ENCODE measurements at places on chromosomes 3 and 15. TPM values are rescaled to one million over a fixed set of nuclear protein-coding genes. Genes with fewer than 3 reads are reported as not detected.

DNA sequence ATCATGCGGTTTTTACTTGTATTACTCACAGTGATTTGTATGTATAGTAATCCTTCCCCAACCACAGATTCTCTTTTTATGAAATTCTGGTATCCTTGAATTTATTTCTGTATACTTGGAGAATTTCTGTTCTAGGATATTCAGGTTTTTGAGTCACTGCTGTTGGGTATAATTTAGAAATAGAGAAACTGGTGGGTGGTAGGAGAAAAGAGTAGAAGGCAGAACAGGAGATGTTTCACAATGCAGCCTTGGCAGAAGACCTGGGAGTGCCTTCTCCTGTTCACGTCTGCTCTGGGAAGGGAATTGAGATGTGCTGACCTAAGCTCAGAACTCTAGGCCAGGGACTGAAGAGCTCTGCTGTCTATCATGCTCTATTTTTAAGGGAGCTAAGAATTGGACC, 193.6 kb downstream of the EPHB1 start:
- H3K27me3 ChIP-seq = no peaks in the 10 kb centered on the region
- H3K36me3 ChIP-seq = no peaks in the 10 kb centered on the region
- no peak for DNase-seq
- no peak overlapping the region for H3K4me3 ChIP-seq
- no peak overlapping the region for H3K27ac ChIP-seq

DNA sequence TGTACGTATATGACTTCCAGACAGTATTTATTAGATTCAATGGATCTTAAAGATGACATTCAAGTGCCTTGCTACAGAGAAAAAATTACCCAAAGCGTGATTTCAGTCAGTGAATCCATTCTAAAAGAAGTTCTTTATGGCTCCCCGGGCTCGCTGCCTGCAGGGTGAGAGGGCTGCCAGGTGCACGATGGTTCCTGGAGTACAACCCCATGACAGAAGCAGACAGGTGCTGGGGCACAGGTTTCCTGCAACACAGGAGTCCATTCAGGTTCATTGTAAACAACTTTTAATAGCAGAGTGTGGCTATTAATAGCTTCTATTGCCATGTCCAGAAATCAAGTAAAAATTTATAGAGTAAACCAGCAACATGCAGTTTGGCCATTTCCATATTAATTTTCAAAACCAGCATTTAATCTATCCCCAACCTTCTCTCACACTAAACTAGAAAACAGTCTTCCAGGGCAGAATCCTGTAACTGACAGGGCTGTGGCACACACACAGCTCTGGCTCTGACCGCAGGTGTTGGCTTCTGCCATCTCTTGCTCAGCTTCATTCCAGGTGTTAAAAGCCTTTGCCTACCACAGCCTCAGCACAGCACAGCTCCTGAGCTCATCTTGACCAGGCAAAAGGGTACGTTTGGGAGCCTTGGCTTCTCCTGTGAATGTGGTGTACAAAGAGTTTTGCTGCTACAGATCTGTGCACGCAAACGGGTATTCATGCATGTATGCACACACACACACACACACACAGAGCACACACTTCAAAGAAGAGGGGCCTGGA, 185.9 kb downstream of the MEX3B start:
- no peak overlapping the region for H3K27ac ChIP-seq
- H3K4me1 ChIP-seq = 0 out of 2 replicates have a peak, but pooled peaks cover 1% of the 10 kb centered on the region
- no peak overlapping the region for H3K4me3 ChIP-seq
- H3K36me3 ChIP-seq = no peaks in the 10 kb centered on the region

- no peaks in the 10 kb centered on the region for H3K36me3 ChIP-seq
- H3K4me3 ChIP-seq = no peak overlapping the region
- H3K27ac ChIP-seq = no peak overlapping the region
Observed at GRCh38 chr3:185950728-185951127, 12.9 kb upstream of the TRA2B start.

DNA sequence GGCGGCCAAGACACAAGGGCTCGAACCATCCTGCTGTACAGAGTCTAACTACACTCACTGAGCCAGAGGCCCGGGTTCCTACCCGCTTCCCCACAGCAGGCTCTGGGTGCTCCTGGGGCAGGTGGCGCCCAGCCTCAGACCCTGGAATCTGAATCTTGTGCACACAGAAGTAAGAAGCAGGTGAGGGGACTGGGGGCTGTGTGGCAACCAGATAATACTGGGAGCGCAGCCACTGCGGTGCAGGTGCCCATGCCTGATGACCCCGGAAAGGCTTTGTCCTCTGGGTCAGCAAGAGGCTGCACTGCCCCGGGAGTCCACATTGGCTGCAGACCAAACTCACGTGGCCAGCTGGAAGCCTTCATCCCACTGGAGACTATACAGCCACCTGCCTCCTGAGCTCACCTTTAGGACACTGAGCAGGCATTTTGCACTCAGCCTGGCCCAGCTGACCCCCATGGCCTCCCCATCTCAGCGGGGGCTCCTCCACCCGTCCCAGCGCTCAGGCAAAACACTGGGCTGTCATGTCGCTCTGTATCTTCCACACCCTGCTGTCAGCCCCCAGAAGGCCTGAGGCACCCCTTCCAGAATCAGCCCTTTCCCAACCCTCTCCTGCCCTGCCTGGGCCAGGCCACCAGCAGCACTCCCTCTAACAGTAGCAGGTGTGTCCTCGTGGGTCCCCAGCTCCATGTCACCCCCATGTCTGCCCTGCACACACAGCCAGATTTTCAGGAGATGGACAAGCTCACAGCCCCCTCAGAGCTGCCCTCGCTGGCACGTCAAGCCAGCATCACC, 101.0 kb upstream of the IQSEC1 start:
- no peaks in the 10 kb centered on the region for H3K36me3 ChIP-seq
- H3K4me3 ChIP-seq = no peak overlapping the region
- no peaks in the 10 kb centered on the region for H3K27me3 ChIP-seq
- no peaks in the 10 kb centered on the region for H3K4me1 ChIP-seq
- H3K27ac ChIP-seq = no peak overlapping the region

GRCh38 chr15:53918180-53919079, 59.8 kb upstream of the UNC13C start:
- no peaks in the 10 kb centered on the region for H3K36me3 ChIP-seq
- DNase-seq = no peak
- no peaks in the 10 kb centered on the region for H3K27me3 ChIP-seq
- no peaks in the 10 kb centered on the region for H3K4me1 ChIP-seq

DNA sequence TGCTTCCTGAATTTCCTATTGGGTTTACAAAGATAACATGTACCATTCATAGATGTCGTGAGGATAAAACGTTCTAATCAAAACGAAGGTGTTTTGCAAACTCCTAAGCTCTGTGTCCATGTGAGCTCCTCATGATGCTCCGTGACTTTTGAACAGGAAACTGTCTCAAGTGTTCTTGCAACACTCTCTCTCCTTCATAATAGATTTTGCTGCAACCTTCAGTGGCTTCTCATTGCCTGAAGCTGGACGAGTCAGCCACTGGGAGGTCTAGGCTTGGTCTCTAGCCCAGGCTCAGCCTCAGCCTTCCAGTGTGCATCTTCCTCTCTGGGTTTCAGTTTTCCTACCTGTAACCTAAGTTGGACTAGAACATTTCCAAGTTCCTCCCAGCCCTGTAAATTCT, 18.7 kb upstream of the BCL2A1 start:
- H3K4me1 ChIP-seq = no peaks in the 10 kb centered on the region
- H3K4me3 ChIP-seq = no peak overlapping the region
- H3K27ac ChIP-seq = no peak overlapping the region
- H3K36me3 ChIP-seq = no peaks in the 10 kb centered on the region

DNA sequence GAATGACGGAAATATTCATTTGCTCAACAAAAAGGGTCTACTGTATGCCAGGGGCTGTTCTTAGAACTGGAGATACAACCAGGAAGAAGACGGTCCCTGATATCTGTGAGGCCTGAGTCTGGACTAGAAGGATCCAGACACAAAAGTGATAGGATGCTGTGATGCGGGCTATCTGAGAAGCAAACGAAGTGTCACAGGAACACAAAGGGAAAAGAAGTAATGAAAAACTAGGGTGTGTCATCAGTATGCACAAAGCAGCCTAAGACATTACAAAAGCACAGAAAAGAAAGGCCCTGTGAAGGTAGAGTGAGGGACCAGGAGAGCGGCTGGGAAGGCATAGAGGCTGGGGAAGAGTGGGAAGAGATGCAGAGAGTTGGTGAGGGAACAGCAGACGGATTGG, 63.3 kb upstream of the C3orf80 start:
- no peak overlapping the region for H3K4me3 ChIP-seq
- no peaks in the 10 kb centered on the region for H3K4me1 ChIP-seq
- no peak overlapping the region for H3K27ac ChIP-seq
- no peaks in the 10 kb centered on the region for H3K27me3 ChIP-seq

DNA sequence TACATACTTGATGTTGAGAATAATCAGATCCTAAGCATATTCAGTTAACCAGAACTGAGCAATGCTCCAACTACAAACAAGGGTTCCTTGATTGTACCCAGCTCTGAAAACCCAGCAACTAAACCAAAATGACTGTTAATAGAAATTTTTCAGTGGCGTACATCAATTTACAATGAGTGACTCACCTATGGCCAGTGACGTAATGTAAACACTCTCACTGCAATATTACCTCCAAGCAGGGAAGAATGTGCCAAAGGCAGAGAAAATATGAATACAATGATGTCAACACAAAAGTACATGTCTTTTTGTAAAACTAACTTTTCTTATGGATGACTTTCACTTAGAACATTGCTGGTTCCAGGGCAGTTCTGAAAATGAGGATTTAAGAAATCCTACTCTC, 611.3 kb downstream of the EDEM1 start:
- H3K4me1 ChIP-seq = no peaks in the 10 kb centered on the region
- no peak for DNase-seq

DNA sequence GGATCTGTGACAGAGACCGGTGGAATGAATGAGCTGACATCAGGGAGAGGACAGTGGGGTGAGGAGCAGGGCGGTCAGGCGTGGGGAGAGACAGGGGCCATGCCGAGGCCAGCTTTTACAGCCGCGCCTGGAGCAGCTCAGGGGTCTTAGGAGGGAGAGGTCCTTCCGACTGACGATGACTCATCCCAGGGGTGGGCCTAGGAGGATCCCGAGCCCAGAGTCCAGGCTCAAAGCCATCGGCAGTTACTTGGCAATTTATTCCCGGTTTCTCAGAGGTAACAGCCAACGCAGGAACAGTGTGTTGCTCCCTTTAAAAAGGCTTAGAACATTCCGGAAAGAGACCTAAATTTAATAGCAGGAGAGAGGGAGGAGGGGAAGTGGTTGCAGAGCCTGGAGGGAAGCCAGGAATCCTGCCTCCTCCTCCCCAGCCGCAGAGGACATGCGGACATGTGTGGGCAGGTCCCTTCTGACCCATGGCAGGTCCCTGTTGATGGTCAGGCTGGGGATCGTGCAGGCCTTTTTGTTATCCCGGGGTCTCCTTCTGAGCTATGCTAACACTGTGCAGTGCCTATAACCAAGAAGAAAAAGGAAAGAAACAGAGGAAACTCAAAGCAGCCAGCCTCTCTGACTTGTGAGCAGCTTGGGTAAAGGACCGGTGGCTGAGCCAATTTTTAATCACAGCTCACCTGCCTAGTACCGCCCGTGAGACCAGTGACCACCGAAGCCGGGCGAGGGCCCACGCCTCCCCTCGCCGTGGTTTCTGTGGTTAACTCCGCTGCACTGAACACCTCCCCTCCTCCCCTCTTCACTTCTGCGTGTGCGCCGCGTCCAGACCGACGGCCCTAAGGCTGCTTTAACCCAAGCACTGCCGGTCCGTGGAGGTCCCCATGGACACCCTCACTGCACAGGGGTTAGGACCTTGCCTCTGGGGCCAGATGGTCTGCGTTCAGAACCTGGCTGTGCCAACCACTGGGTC, 392.4 kb upstream of the PROK2 start:
- H3K27me3 ChIP-seq = peaks cover 24% of the 10 kb centered on the region
- no peak overlapping the region for H3K4me3 ChIP-seq
- H3K4me1 ChIP-seq = no peaks in the 10 kb centered on the region
- DNase-seq = peak; percentile 13
- no peak overlapping the region for H3K27ac ChIP-seq

DNA sequence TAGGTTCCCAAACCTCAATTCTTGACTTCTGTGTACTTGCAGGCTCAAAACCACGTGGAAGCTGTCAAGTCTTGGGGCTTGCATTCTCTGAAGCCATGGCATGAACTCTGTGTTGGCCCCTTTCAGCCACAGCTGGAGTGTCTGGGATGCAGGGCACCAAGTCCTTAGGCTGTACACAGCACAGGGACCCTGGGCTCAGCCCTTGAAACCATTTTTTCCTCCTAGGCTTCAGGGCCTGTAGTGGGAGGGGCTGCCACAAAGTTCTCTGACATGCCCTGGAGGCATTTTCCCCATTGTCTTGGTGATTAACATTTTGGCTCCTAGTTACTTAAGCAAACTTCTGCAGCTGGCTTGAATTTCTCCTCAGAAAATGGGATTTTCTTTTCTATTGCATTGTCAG, 135.4 kb downstream of the ATG7 start:
- no peak overlapping the region for H3K4me3 ChIP-seq
- H3K27me3 ChIP-seq = no peaks in the 10 kb centered on the region
- no peaks in the 10 kb centered on the region for H3K4me1 ChIP-seq
- H3K36me3 ChIP-seq = peaks cover 2% of the 10 kb centered on the region

- no peak for DNase-seq
- no peaks in the 10 kb centered on the region for H3K36me3 ChIP-seq
- no peak overlapping the region for H3K4me3 ChIP-seq
- no peaks in the 10 kb centered on the region for H3K27me3 ChIP-seq
- no peaks in the 10 kb centered on the region for H3K4me1 ChIP-seq
Observed at GRCh38 chr15:58864602-58865424, 68.7 kb downstream of the SLTM start.

- H3K4me1 ChIP-seq = peaks cover 14% of the 10 kb centered on the region
- H3K27ac ChIP-seq = no peak overlapping the region
- no peaks in the 10 kb centered on the region for H3K27me3 ChIP-seq
Observed at GRCh38 chr3:49456466-49456865, 13.6 kb upstream of the DAG1 start.

- no peaks in the 10 kb centered on the region for H3K4me1 ChIP-seq
- no peaks in the 10 kb centered on the region for H3K27me3 ChIP-seq
- no peak overlapping the region for H3K4me3 ChIP-seq
Observed at GRCh38 chr3:48411606-48412374, 18.1 kb downstream of the PLXNB1 start.

- H3K27me3 ChIP-seq = no peaks in the 10 kb centered on the region
- H3K27ac ChIP-seq = no peak overlapping the region
- no peak overlapping the region for H3K4me3 ChIP-seq
- no peaks in the 10 kb centered on the region for H3K36me3 ChIP-seq
Observed at GRCh38 chr3:42010530-42010929, 48.6 kb upstream of the ULK4 start.

The ZCWPW2 gene
- total RNA-seq = 0.56 TPM

The ADAMTS9 gene
- 1.1 TPM for total RNA-seq

The PPM1L gene
- total RNA-seq = 0.28 TPM

The PDZRN3 gene
- total RNA-seq = 17.0 TPM

The CFAP44 gene
- 1.9 TPM for total RNA-seq

The DUOX1 gene
- total RNA-seq = not detected

Measured in IMR-90 (cell line).